ENCODE measurements at places on chromosomes 3 and 15.

DNA sequence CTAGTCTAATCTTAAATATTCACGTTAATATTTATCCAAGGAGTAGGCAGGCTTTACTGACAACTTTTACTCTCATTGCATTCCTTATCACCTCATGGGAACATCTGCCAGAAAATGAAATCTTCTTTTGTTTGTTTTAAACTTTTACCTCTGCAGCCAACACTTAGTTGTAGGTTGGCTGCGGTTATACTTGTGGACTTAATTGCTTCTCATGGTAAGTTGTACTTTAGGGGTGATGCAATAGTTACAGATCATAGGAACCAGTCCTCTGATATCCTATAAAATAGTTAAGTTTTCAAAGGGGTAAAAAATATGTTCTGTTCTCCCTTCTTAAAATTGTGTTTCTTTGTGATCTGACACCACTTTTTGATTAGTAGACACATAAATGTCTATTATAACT is 321.9 kb downstream of the ZPLD1 start:
- no peak for DNase-seq

DNA sequence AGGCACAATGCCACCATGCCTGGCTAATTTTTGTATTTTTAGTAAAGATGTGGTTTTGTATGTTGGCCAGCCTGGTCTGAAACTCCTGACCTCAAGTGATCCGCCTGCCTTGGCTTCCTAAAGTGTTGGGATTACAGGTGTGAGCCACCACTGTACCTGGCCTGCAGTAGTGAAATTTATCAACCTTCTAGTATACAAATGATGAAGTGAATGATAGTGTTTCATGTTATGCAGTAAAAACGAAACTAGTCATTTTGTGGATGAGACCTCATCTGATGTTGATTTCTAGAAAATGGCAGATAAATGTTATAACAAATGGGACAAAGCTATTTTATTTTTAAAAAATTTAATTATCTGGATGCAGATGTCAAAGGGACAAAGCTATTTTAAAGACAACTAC is 32.9 kb downstream of the NXPE3 start:
- DNase-seq, result no peak

GRCh38 chr3:179026636-179027035 is 45.0 kb downstream of the ZMAT3 start:
- no peak for DNase-seq

GRCh38 chr3:58333206-58334012 is 717 bp downstream of the PXK start:
- DNase-seq, result peak; percentile 66

- peak; percentile 25 for DNase-seq
These were observed 388.2 kb upstream of the AGTR1 start for GRCh38 chr3:148309390-148310035.

- DNase-seq, result no peak
These were observed 38.6 kb downstream of the TRPM1 start for GRCh38 chr15:31062911-31063310.
